Activated T-helper 2 cell treated with anti-CD3 and anti-CD28 coated beads, Interferon-gamma antibody, Interleukin-2, Interleukin-4, amounts not matched to agents 10 μg/mL and 5 μg/mL and 100 μg/mL, durations not matched to agents 14 hours and 24 hours and 36 hours (primary cell): ENCODE measurements at places on chromosomes 5 and 9. TPM values are rescaled to one million over a fixed set of nuclear protein-coding genes. Genes with fewer than 3 reads are reported as not detected.
A peak's percentile ranks its signal among the peaks of the same experiment; 100 is the strongest.

DNA sequence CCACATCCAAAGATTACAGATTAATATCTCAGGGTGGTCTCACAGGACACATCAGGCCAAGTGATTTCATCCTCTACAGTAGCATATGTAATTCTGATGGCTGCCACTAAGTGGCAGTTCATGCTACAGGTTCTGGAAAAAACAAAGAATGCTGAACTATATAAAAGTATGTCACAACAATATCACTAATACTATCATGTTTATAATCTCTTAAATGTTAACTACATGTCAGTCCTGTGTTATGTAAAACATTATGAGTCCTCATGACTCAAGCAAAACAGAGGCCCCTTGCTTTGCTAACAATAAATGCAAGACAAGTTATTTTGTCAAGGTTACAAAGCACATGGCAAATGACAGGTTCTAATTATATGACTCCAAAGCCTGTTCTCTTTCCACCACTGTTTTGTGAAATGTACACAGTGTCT lies 233.2 kb downstream of the FBXL17 start:
- DNase-seq = no peak
- H3K36me3 ChIP-seq = no peaks in the 10 kb centered on the region
- H3K4me1 ChIP-seq = peaks cover 8% of the 10 kb centered on the region
- H3K4me3 ChIP-seq = no peak overlapping the region
- H3K27me3 ChIP-seq = no peaks in the 10 kb centered on the region

DNA sequence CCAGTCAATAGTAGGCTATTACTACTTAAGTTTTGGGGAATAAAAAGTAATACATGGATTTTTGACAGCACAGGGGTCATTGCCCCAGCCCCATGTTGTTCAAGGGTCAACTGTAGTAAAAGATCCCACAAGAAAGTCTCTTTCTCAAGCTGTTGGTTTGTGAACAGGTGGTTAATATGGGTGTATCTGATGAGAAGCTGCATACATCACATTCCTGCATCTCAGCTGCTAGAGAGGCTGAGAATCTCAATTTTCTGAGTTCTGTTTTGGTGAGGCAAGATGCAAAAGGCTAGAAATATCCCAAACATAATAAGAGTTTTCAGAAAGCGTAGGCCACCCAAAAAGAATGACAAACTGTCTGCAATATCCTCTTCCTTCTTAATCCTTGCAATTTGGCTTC lies 76.8 kb upstream of the DAPK1 start:
- H3K4me1 ChIP-seq = no peaks in the 10 kb centered on the region
- DNase-seq = no peak
- no peak overlapping the region for H3K4me3 ChIP-seq
- no peaks in the 10 kb centered on the region for H3K27me3 ChIP-seq

- H3K4me3 ChIP-seq = no peak overlapping the region
- peaks cover 10% of the 10 kb centered on the region for H3K36me3 ChIP-seq
- H3K27me3 ChIP-seq = peaks cover 56% of the 10 kb centered on the region
- DNase-seq = no peak
These were observed 45.2 kb downstream of the PAX5 start for GRCh38 chr9:36988848-36989247.

DNA sequence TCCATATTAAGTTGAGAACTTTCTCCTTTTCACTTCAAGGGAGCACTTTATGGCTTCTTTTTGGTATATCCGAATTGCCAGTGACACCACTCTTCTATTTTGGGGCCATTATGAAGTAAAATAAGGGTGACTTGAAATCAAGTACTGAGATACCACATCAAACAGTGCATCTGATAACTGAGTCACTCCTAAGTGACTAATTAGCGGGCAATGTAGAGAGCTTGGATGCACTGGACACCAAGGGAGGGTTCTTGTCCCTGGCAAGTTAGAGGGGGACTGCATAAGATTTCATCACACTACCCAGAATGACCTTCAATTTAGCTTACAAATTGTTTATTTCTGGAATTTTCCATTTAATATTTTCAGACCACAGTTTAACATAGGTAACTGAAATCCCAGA lies 813.9 kb upstream of the CDH10 start:
- H3K27ac ChIP-seq = no peak overlapping the region
- H3K4me3 ChIP-seq = no peak overlapping the region
- no peaks in the 10 kb centered on the region for H3K27me3 ChIP-seq
- DNase-seq = no peak
- H3K4me1 ChIP-seq = no peaks in the 10 kb centered on the region
- no peaks in the 10 kb centered on the region for H3K36me3 ChIP-seq

GRCh38 chr5:169895926-169896325 lies 84.4 kb downstream of the INSYN2B start:
- no peak for DNase-seq
- peaks cover 3% of the 10 kb centered on the region for H3K4me1 ChIP-seq
- no peak overlapping the region for H3K4me3 ChIP-seq
- H3K36me3 ChIP-seq = peaks cover 35% of the 10 kb centered on the region
- peak overlapping the region; percentile 4 for H3K27ac ChIP-seq
- no peaks in the 10 kb centered on the region for H3K27me3 ChIP-seq

- peaks cover 7% of the 10 kb centered on the region for H3K27me3 ChIP-seq
- H3K27ac ChIP-seq = no peak overlapping the region
- H3K4me3 ChIP-seq = no peak overlapping the region
- H3K36me3 ChIP-seq = no peaks in the 10 kb centered on the region
- no peak for DNase-seq
- no peaks in the 10 kb centered on the region for H3K4me1 ChIP-seq
These were observed 17.2 kb downstream of the NKX2-5 start for GRCh38 chr5:173217626-173218397.

DNA sequence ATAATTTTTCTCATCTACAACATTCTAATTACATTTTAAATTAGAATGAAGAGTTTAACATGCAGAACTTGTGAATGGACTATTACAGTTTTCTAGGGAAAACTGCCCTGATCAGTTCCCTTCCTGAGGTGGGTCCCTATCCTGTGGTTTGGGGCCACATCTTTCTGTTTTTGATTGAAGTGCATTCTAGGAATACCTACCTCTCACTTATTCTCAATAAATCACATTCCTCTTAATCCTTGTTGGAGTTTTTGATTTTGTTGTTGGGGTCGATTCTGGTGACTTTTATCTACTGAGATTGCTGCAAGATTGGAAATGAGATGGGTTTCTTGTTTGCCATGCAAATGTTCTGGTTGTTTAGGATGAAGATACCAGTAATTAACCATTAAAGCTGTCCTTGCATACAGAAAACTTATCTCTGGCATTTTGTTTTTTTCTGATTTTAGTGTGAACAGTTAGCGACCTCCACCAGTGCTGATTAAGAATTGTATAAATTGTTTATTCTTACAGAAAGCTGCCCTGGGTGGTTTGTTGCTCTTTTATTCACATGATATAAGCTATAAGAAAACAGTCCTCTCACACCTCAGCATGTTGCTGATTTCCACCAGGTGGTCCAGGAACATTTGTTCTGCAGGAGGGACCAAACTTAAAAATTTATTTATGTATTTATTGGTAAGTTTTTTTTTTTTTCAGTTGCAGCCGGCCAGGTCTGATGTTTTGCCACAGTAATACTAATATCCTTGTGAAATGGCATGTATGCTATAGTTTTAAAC lies 269.9 kb downstream of the FANCC start:
- peaks cover 33% of the 10 kb centered on the region for H3K27me3 ChIP-seq
- DNase-seq = no peak
- H3K4me1 ChIP-seq = peaks cover 10% of the 10 kb centered on the region
- peaks cover 9% of the 10 kb centered on the region for H3K36me3 ChIP-seq

The SLC4A9 gene
- 0.18 TPM in 1 of 2 replicates, not detected in the other for total RNA-seq

GRCh38 chr9:85702726-85703289 lies 38.9 kb downstream of the AGTPBP1 start:
- H3K4me1 ChIP-seq = peaks cover 11% of the 10 kb centered on the region
- H3K36me3 ChIP-seq = peaks cover 11% of the 10 kb centered on the region
- H3K27me3 ChIP-seq = no peaks in the 10 kb centered on the region
- no peak overlapping the region for H3K4me3 ChIP-seq

DNA sequence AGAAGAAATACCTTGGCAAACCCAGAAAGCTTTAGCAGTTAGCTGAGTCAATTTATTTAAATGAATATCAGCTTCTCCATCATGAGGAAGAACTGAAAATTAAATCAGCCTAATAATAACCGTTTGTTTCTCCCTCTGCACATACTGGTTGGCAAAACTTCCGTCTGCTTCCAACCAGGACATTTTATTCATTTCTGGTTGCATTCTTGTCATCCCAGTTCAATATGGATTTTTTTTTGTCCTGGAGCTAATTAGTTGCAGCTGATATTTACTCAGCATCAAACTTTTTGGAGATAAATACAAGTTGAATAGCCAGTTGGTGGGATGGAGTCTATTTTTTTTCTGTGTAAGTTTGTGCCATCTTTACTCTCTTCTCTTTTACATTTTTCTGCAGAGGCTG lies 126.5 kb upstream of the GDNF start:
- no peak overlapping the region for H3K27ac ChIP-seq
- DNase-seq = no peak
- H3K4me1 ChIP-seq = no peaks in the 10 kb centered on the region
- H3K4me3 ChIP-seq = no peak overlapping the region

The PCDHGB2 gene
- 0.85 and 0.91 TPM in 2 replicates for total RNA-seq

DNA sequence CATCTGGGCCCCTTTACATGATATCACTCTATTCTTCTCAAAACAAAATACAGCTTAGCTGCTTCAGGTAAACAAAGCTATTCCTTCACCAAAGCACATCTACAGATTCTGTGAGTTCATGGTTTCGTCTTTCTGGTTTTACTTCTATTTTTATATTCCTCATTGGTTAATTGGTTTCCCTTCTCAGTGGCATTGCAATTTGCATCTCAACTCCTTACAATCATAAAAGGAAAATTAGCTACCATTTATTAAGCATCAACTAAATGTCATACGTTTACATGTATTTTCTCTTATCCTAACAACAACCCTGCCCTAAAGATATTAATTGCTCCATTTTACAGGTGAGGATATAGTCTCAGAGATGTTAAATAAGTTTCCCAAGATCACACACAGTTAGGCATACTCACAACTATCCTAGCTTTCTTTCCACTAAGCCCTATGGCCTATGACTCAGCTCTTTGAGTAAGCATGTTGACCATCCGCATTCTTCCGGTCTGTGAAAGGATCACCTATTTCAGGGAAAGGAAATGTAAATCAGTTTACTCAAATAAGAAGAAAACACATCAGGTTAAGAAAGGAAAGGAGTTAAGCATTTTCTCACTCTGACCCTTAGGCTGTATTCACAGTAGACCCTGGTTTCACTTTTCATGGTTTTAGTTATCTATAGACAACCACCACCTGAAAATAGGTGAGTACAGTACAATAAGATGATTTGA lies 146.1 kb downstream of the CAAP1 start:
- H3K27ac ChIP-seq = no peak overlapping the region
- no peaks in the 10 kb centered on the region for H3K36me3 ChIP-seq
- DNase-seq = no peak
- peaks cover 2% of the 10 kb centered on the region for H3K27me3 ChIP-seq
- H3K4me1 ChIP-seq = no peaks in the 10 kb centered on the region
- no peak overlapping the region for H3K4me3 ChIP-seq

DNA sequence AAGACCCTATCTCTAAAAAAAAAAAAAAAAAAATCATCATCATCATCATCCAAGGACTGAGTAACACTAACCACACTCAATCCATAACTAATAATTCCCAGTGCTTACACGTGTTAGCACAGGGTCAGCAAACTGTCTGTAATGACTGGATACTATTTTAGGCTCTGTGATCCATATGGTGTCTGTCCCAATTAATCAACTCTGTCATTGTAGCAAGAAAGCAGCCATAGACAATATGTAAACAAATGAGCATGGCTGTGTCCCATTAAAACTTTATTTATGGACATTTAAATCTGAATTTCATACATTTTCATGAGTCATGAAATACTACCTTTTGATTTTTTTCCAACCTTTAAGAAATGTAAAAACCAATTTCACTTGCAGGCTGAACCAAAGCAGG lies 148.4 kb downstream of the SIL1 start:
- no peak overlapping the region for H3K27ac ChIP-seq
- H3K27me3 ChIP-seq = no peaks in the 10 kb centered on the region
- no peaks in the 10 kb centered on the region for H3K4me1 ChIP-seq
- no peaks in the 10 kb centered on the region for H3K36me3 ChIP-seq
- DNase-seq = no peak

The PCDHA10 gene
- not detected in 2 replicates for total RNA-seq

DNA sequence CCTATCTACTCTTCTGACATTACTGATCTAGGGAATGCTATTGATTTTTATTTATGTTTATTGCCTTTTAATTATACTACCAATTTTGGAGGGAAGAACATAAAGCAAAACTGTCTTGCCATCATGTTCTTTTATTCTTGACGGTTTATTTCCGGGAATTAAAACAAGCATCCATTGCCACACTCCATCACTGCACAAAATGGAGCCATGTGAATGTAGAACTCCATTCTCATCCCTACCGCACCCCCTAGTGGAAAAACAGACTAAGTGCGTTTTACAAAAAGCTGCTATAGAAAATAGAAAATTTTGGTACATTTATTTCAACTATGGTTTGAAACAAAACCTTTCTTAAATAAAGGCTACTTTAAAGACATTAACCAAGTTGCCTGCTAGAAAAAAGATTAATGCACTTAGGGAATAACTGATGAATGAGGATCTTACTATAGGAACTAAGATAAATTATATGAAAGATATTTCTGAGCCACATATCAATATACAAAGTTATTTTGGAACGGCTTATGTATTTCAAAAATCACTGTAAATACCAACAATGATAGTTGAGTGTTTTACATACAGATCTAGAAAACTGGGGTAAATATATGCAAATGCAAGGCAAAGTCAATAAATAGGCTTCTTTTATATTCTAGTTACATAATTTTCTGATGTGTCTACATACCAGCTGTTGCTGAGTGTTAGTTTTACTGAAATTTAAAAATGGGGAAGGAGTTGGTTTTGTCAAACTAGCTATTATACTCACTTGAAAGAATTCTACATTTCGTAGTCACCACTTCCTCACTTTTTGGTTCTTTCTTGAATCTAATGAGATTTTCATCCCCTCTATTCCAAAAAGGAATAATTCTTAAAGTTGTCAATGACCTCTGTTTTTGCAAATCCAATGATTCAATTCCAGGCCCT lies 26.5 kb downstream of the OXCT1 start:
- no peak overlapping the region for H3K27ac ChIP-seq

GRCh38 chr5:155066886-155067595 lies 53.5 kb downstream of the KIF4B start:
- no peak overlapping the region for H3K4me3 ChIP-seq
- H3K36me3 ChIP-seq = no peaks in the 10 kb centered on the region
- DNase-seq = no peak
- H3K27ac ChIP-seq = no peak overlapping the region
- H3K27me3 ChIP-seq = no peaks in the 10 kb centered on the region
- H3K4me1 ChIP-seq = no peaks in the 10 kb centered on the region

The ESM1 gene
- total RNA-seq = 0.11 and 0.37 TPM in 2 replicates

DNA sequence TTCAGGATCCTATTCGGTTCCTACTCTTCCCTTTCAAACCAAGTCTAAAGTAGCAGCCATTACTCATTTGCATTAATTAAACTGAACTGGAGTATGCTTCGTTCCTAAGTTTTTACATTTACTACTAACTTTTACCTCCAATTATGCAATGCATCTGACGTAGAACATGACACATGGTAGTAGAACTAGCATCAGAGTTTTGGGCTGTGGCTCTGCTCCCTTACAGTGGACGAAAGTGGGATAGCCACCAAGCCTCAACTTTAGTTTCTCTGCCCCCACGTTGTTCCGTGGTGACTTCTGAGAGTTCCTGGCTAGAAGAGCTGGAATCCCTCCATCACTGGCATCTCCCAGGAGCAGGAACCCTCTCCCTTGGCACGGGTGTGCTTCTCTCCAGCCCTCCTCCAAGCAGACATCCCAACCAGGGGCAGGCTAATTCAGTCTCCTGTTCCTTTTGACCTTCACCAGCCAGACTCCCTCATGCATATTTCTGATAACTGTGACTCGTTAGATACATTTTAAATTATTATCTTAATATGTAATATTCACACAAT lies 2.9 kb downstream of the IFNE start:
- H3K36me3 ChIP-seq = no peaks in the 10 kb centered on the region
- no peak overlapping the region for H3K4me3 ChIP-seq
- H3K27me3 ChIP-seq = peaks cover 1% of the 10 kb centered on the region
- no peak for DNase-seq

The CLIC3 gene
- total RNA-seq = not detected in 2 replicates

The SGCD gene
- not detected in 2 replicates for total RNA-seq

The KIF12 gene
- not detected in 2 replicates for total RNA-seq
